ENCODE measurements at places on chromosomes 2 and 18. TPM values are rescaled to one million over a fixed set of nuclear protein-coding genes. Genes with fewer than 3 reads are reported as not detected.

TRIM43 gene
- total RNA-seq = under 0.01 TPM

LRRTM4 gene
- total RNA-seq = not detected

- DNase-seq = no peak
Observed at GRCh38 chr2:142056784-142057183, 74.0 kb downstream of the LRP1B start.

- DNase-seq = no peak
Observed at GRCh38 chr2:233048569-233049193, 11.5 kb upstream of the INPP5D start.

GRCh38 chr18:21853016-21853415 is 112.4 kb downstream of the MIB1 start:
- DNase-seq = no peak

Data from bronchial epithelial cell (primary cell).